ENCODE measurements at places on chromosomes 3 and 15.

- DNase-seq = no peak
Measured at GRCh38 chr3:87575550-87575949, 299.2 kb upstream of the POU1F1 start.

GRCh38 chr15:72764656-72765055 lies 18.9 kb downstream of the ADPGK start:
- no peak for DNase-seq

DNA sequence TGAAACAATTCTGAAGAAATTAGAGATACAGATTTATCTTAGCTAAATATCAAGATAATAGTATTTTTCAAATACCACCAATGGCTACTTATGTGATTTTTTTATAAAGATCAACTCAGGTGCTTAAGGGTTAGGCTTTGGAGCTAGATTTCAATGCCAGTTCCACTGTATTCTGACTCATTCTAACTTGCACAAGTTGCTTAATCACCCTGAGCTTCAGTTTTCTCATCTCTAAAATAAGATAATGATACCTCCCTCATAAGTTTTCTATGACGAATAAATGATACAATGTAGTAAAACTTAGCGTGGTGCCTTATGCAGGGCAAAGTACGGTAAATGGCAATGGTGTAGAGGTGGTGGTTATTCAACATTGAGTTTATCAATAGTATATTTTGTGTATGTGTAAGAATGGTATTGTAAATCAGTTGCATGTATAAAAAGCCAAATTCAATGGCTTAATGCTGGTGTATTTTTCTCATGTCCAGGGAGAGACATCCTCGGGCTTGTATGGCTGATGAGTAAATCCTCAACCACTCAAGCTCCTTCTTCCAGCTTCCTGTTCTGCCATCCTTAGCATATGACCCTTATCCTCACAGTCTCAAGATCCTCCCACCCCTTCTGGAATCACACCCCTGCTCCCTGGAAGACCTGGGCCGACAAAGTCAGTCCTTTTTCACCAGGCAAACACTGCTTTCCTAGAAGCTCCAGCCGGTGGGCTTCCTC lies 505.9 kb upstream of the CFAP20DC start:
- DNase-seq = peak; percentile 47

DNA sequence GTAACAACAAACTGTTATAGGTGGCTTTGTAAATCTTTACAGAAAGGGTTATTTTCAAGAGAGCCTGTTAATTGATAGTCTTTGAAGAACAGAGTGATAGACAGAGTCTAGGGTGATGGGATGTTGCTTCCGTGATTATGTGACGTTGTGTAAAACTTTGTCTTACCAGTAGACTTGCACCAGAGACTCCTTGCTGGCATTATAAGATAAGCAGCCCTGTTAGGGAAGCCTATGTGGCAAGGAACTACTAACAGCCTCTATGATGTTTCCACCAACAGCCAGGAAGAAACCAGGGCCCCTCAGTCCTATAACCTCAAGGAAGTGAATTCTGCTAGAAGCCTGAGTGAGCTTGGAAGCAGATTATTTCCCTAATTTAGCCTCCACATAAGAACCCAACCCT lies 18.9 kb downstream of the STT3B start:
- no peak for DNase-seq

- peak; percentile 20 for DNase-seq
Measured at GRCh38 chr3:142680710-142681109, 43.1 kb upstream of the TRPC1 start.

DNA sequence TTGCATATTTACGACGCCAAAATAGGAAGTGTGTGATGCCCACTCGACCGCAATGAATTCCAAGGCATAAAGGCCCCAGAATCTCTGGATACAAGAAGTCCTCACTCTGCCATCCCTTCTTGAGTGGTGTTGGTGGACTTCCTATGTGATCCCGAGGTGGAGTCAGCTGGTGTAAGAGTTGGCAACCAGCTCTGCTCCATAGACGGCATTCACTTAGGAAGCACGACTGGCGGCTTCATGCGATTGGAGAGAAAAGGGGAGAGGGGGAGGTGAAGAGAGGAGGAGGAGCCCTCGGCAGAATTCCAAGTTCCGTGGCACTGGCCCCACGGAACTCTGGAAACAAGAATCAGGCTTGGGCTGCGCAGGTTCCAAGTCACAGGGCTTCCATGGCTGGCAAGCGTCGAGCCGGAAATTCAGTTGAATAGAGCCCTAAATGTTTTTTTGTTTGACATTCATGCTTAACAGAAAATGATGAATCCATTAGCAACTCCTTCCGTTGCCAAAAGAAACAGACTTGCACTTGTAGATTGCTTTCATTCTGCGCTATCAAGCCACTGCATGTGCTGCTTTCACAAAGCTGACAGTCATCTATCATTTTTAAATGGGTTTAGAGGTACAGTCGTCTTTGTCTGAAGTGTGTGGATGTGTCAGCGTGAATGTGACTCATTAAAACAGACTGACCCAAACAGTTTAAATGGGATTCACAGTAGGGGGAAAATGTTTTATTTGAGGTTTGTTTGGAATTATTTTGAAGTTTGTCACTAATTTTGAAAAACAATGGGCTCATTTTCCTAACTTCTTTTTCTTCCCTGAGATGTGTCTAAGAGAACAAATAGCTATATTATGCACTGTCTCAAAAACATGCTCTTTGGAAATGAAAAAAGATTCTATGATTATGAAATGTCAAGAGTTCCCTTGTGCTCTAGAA lies 428.3 kb upstream of the ATP11B start:
- peak; percentile 78 for DNase-seq

DNA sequence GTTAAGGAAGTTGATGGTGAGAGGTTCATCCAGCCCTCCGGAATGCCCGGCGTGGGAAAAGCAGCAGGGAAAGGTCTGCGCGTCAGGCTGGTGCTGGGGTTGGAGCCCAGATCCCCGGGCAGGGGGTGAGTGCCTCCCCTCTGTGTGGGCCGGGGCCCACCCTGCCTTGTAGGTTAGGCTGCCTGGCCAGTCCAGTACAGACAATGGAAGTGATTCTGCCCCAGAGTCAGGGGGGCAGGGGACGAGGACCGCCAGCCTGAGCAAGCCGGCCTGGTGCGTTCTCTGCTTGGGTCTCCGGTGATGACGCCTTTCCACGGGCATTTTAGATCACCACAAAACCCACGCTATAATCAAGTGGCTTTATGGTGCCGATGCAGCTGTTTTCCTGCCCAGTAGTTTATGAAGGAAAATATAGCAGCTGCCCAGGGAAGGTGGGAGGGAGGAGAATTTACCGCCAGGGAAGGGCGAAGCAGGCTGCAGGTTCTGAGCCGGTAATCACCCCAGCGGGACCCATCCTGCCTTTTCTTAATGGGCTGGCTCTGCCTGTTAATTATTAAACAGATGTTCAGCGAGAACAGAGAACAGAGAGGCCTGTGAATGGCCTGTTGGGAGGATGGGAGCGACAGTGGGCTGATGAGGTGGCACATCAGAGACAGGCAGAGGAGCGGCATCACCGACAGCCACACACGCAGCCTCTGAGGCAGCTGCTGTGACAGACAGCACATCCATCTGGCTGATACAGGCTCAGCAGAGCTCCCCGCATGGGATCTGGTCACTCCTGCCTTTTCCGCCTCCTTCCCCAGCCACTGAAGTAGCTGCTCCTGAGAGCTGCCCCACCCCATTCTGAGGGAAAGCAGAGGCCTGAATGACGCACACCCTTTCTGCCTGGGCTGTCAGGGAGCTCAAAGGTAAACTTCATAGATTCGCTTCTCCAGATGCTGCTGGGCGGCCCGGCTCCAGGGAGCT lies 35.2 kb downstream of the BDH1 start:
- peak; percentile 80 for DNase-seq

DNA sequence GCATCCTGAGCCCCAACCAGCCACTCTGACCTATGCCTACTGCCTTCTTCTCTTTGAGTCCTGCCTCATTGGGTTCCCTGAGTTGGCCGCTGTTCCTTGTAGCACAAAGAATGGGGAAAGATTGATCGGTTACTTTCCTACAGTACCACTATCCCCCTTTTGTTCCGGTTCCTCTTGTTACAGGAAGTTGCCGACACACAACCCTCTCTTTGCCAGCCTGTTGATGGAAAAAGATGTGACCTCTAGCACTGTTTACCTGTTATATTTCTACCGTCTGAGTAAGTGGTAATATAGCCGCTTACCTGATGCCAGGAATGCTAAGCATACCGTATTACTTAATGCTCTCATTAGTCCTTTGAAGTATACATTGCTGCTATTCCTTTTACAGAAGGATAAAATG lies 9.7 kb upstream of the AHSG start:
- no peak for DNase-seq

- no peak for DNase-seq
Measured at GRCh38 chr3:129534428-129535027, 6.1 kb downstream of the RHO start.

GRCh38 chr15:77097248-77097721 lies 26.4 kb upstream of the TSPAN3 start:
- no peak for DNase-seq

- peak; percentile 14 for DNase-seq
Measured at GRCh38 chr3:19972054-19972453, 25.2 kb downstream of the RAB5A start.

- no peak for DNase-seq
Measured at GRCh38 chr3:7739754-7740153, 761.9 kb upstream of the LMCD1 start.

- DNase-seq = no peak
Measured at GRCh38 chr15:91915576-91915975, 62.1 kb downstream of the SLCO3A1 start.

- no peak for DNase-seq
Measured at GRCh38 chr3:51961602-51962569, 5.4 kb downstream of the PCBP4 start.

- no peak for DNase-seq
Measured at GRCh38 chr3:9100513-9100894, 137.2 kb upstream of the RAD18 start.

GRCh38 chr3:126418661-126419131 lies 24.0 kb downstream of the CFAP100 start:
- DNase-seq = no peak

DNA sequence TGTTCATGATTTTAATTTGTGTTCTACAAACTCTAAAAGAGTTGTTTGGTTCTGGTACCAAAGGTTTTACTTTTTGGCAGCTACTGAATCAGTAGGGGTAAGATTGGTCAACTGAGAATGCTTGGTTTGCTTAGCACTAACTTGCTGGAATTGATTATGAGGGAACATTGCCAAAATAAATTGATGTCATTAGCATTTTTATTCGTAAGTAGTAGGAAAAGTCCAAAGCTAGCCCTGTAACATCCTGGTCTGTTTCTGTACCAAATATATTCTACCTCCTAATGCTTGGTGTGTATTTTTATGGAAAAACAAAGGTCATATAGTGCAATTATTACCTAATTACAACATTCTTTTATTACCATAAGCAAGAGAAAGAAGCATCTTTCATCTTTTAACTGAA lies 35.9 kb upstream of the KPNA4 start:
- no peak for DNase-seq

DNA sequence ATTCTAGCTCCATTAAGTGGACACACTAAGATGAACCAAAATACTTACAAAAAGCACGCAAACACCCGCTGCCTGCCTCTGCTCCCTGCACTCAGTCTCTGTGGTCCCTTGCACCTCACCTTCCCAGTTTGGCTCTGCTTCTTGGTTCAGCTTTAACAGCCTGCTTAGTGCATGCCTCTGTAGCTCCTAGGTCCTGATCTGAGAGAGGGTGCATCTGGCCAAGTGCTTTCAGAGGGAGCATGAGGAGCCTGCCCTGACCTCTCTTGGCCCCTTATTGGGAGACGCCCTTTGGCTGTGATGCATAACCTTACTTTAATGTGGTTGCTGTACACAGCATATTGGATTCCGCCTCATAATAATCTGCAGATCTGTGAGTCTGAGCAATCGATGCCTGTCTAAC lies 21.2 kb upstream of the ATP10A start:
- no peak for DNase-seq

- DNase-seq = no peak
Measured at GRCh38 chr3:154023148-154023547, 98.0 kb upstream of the ARHGEF26 start.

DNA sequence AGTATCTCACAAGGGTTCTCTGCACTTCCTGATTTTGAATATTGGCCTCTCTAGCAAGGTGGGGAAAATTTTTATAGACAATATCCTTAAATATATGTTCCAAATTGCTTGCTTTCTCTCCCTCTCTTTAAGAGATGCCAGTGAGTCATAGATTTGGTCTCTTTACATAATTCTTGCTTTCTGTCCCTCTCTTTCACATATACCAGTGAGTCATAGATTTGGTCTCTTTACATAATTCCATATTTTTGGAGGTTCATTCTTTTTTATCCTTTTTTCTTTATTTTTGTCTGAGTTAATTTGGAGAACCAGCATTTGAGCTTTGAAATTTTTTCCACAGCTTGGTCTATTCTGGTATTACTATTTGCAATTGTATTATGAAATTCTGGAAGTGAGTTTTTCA lies 77.7 kb upstream of the NUDT16 start:
- no peak for DNase-seq

GRCh38 chr3:143352850-143353550 lies 233.4 kb downstream of the CHST2 start:
- no peak for DNase-seq

- no peak for DNase-seq
Measured at GRCh38 chr15:39886418-39886817, 33.6 kb downstream of the GPR176 start.

- no peak for DNase-seq
Measured at GRCh38 chr3:40511031-40511718, 5.3 kb downstream of the ZNF620 start.

GRCh38 chr3:13515786-13516759 lies 32.9 kb upstream of the FBLN2 start:
- no peak for DNase-seq

- no peak for DNase-seq
Measured at GRCh38 chr3:27714692-27715453, 7.2 kb downstream of the EOMES start.

GRCh38 chr15:67922971-67923945 lies 83.4 kb upstream of the RNU6-1 start:
- DNase-seq = no peak

DNA sequence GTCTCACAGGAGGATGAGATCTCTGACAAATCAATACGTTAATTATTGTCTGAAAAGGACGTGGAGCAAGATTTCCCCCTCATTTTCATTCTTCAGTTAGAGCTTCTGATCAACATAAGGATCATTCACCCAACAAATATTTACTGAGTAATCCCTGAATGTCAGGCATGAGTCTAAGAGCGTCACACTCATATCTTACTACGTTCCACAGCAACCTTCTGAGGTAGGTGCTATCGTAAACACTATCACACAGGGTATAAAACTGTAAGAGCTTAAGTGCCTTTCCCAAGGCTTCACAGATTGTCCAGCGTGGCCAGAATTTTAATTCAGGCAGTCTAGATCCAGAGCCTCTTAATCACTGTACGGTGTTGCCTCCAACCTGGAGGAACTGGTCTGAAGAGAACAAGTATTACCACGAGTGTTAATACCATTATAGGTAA lies 10.6 kb upstream of the TM4SF1 start:
- DNase-seq = no peak

- DNase-seq = no peak
Measured at GRCh38 chr3:16788440-16789056, 96.2 kb upstream of the PLCL2 start.

- DNase-seq = no peak
Measured at GRCh38 chr15:72540606-72541237, 66.6 kb downstream of the ARIH1 start.

GRCh38 chr3:179681492-179682263 lies 28.8 kb downstream of the USP13 start:
- DNase-seq = no peak

Data from RWPE1 (cell line).